Stimulated activated CD4-positive, alpha-beta T cell treated with anti-CD3 and anti-CD28 coated beads, Interleukin-2, amount 100 ng/mL, for 4 hours (primary cell): ENCODE measurements at places on chromosomes 6 and 20.

DNA sequence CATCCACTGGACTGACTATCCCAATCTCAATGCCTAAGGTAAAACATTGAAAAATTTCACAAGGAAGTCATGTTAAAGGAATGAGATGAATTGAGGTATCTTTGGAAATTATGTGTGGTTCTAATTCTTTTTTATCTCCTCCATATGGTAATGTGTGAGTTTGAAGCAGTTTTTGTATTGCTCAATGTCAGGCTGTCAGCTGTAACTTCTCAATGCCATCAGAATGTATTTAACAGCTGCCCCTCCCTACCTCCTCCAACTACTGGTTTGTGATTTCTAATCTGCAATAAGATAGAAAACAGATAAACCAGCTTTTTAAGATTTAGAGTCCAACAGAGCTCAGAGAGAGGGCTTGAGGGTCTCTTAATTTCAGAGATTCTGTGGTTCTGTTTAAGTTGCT is 1005.8 kb upstream of the ADGRB3 start:
- no peak for DNase-seq

DNA sequence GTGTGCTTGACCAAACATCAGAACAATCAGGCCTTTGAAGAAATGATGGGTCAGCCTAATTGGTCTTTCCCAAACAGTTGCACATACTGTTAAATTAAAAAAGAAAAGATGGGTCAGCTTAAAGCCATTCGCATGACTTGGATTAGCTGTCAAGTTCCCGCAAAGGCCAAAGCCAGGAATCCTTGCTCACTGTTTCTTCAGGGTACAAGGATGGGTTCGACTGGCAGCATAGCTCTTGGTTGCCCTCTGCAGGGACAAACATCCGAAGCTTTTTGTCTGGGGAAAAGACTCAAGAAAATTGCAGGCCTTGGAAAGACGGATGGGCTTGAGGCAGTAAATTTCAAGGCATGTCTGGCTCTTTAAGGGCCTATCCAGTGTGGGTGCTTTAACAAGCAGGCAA is 168.0 kb downstream of the HDGFL1 start:
- no peak for DNase-seq

- DNase-seq = no peak
Observed at GRCh38 chr20:10180651-10181235, 37.9 kb upstream of the SNAP25 start.

GRCh38 chr6:125183391-125183790 is 29.8 kb downstream of the TPD52L1 start:
- no peak for DNase-seq

GRCh38 chr6:36350681-36351571 is 14.2 kb upstream of the BNIP5 start:
- no peak for DNase-seq

DNA sequence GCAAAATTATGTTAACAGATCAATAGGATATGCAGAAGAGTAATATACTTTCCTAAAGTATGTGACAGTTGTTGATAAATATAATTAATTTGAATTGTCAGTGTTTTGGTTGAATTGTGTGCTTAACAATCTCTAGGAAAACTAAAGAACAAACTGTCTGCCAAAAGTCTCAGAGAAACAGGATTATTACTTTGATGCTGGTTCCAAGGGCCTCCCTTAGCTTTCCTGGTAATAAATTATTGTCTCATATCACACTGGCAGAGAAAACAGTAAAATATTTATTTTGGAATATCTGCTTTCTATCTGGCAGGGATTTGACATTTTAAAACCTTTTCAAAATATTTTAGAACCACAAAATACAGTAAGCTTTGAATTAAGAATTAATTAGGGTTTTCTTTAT is 40.1 kb upstream of the CARMIL1 start:
- DNase-seq = no peak

DNA sequence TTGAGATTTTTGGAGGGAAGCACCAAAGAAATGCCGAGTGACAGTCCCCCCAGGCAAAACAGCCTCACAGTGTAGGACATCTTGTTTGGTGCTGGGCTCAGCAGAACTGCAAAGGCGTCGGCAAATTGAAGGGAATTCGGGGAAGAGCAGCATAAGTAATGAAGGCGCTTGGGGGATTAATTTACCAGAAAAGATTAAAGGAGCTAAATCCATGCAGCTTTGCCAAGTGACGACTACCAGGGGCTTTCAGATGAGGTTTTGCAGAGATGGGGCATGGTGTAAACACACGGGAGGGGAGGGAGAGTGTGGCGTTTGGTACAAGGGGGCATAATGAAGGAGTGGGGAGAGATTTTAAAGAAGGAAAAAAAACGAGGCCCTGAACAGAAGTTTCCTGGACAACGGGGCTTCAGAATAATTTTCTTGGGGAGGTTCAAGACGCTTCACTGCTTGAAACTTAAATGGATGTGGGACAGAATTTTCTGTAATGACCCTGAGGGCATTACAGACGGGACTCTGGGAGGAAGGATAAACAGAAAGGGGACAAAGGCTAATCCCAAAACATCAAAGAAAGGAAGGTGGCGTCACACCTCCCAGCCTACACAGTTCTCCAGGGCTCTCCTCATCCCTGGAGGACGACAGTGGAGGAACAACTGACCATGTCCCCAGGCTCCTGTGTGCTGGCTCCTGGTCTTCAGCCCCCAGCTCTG is 45.4 kb upstream of the CDH22 start:
- no peak for DNase-seq

- no peak for DNase-seq
Observed at GRCh38 chr6:26030716-26031115, 56.5 kb upstream of the HFE start.

- DNase-seq = no peak
Observed at GRCh38 chr6:50007819-50008218, 14.0 kb downstream of the DEFB110 start.

DNA sequence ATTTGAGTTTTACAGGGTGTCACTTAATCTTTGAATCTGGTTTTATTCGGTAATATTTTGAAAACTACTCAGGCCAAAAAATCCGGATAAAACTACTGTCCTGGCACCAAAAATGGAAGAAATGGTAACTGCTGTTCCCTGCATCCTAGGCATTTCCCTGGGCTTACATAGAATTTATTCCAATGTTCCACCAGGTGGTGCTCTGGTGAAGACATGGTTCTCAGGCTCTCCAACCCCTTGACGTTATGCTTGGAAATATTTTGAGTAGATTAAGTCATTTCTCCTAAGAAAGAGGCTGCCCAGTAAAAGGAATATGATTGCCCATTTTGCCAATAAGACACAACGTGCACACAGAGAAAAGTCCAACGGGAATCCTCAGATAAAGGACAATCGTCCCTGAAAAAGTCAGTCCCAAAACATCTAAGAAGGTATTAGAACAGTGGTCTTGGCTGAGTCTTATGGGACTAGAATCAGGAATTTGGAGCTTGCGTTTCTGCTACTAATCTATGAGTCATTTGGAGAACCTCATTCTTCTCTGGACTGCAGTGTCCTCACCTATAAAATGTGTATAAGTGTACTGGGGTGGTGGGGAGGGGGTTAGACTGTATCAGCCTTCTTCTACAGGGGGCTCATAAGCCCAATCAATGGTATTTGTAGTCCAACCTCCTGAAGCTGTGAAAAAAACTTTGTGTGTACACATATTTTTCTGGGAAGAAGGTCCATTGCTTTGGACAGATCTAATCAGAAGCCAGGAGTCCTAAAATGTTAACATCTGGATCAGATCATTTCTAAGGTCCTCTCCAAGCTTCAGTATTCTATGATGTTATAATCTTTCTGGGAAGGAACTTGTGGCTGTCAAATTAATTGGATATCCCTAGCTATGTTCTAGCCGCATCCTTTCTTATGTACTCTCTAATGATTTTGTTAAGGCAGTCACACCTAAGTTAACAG is 131.0 kb upstream of the BMP2 start:
- no peak for DNase-seq

DNA sequence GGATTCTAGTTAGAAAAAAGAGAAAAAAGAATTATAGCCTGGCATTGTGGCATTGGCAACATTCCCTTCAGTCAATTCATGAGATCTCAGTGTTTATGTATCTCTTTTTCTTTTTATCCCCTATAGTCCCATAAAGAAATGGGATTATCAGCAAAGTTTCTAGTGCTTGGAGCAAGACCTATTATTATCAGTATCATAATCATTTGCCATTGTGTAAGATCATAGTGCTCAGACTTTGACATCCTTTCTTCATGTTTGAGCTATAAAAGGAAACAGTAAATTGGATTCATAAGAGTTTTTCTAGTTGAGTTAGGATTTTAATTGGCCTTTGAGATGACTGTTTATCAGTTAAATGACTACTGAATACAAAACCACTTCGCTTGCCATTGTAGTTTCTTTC is 295.6 kb downstream of the GRIK2 start:
- no peak for DNase-seq

GRCh38 chr6:150881911-150882481 is 16.5 kb downstream of the MTHFD1L start:
- DNase-seq = no peak

GRCh38 chr20:37920679-37921322 is 17.9 kb downstream of the VSTM2L start:
- no peak for DNase-seq

DNA sequence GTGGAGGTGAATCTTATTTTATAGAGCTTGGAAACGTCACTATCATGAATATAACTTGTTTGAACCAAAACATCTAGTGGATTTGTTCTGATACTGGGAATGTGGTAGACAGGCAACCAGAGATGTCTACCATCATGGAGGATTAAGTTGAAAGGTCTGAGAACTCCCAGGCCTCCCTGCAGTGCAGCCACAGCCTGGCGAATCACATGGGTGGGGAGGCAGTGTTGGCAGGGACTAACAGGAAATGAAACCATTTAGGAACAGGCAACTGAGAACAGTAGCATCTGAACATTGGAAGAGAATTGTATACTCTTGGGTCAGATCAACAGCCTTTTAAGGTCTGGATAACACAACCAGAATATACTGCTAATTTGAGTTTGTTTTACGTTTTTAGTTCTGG is 22.3 kb upstream of the CEP162 start:
- no peak for DNase-seq

DNA sequence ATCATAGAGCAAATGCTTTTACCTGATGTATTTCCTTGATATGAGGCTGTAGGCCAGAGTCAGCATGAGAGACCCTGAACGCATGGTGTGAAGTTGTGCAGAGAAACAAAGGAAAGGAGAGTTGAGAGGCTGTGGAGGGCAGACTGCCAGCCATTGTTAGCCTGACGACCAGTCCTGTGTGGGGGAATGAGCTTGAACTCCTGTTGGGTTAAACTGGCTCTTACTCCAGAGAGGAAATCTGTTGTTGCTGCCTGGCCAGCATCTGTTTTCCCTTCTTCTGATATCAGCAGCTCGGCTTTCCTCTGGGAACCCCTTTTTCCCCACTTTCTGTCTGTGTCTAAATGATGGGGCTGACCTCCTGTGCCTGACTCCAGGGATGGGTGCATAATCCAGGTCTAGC is 158.2 kb upstream of the ZFP64 start:
- no peak for DNase-seq

DNA sequence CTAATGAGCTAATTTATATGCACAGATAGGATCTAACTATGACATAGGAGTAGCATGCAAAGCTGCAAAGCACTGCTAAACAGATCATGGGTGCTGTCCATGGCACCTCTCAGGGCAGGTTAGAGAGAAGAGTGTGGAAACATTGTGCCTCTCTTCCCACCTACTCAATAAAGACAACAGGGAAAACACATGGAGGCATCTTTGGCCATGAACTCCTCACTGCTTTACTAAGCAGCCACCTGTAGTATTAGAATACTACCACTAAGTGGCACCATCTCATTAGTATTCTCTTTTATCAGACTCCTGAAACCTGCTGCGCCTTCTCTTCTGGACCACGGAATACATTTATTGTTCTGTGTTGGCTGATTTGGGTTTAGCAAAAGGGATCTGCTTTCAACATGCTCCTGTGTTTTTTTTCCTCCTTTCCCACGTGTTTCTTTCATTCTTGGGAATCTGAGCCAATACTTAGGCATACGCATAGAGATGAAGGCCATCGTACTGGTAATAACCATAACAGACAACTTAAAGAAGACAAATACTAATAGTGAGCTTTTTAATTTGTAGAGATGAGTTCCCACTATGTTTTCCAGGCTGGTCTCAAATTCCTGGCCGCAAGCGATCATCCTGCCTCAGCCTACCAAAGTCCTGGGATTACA is 9.4 kb upstream of the HDDC2 start:
- no peak for DNase-seq

DNA sequence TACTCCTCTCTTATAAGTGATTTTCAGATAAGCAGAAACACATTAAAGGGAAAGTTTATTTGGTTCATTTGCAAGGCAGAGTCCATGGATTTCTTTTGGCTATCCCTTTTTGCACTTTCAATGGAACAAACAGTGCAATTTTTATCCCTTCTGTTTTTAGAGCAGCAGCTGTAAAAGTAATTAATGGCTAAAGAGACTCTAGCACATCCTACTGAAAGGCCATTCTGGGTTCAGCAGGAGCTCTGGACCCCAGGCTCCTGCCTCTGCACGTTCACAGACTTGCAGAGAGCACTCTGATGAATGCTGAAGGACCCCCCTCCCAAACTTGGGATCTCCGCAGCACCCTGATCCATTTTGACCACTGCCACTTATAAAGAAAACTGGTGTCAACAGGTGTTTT is 40.3 kb upstream of the PDE7B start:
- no peak for DNase-seq

- DNase-seq = no peak
Observed at GRCh38 chr20:32756156-32756555, 6.0 kb upstream of the DNMT3B start.

DNA sequence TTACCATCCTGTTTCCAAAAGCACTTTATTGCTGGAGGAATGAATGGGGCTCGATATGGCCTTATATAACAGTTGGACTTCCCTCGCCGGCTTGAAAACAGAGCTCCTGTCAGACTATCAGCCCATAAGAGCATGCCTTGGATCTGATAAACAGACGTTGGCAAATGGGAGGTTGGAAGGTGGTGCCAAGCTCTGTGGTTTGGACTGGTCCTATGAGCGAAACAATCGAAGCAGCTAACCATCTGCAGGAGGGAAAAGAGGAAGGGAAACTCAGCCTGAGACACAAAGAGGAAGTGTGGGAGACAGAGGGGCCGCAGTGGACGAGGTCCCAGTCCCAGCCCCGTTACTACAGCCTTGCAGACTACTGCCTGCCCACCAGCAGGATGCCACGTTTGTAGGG is 92.9 kb downstream of the TFAP2C start:
- DNase-seq = no peak

DNA sequence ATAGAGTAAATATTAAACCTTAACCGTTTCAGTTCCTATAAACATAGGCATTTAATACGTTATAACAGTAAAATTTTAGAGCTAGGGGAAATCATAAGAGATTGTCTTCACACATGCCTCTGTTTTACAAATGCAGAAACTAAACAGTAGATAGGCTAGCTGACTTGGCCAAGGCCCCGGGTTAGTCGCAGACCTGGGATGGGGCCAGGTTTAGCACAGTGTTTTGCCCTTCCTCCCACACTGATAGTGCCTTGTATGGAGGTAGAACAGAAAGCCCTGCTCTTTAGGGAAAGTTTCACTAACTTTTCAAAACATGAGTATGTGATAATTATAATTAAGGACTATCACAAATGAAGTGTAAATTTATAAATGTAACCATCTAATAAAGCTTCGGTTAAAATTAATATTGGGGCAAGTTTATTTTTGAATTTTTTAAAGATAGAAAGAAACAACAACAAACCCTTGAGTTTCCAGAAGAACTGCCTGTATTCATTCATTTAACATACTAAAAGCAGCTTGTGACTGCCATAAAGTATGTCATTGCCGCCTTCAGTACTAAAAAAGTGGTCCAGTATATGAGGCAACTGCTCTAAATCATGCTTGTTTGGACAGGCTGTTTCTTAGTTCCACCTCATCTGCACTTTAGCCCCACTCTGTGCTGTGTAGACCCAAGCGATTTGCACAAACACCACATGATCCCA is 62.5 kb upstream of the LOC128125822 start:
- DNase-seq = no peak

GRCh38 chr6:91276315-91276714 is 689.4 kb upstream of the MAP3K7 start:
- no peak for DNase-seq
